HEK293T (cell line): ENCODE measurements at places on chromosomes 7 and 10.

DNA sequence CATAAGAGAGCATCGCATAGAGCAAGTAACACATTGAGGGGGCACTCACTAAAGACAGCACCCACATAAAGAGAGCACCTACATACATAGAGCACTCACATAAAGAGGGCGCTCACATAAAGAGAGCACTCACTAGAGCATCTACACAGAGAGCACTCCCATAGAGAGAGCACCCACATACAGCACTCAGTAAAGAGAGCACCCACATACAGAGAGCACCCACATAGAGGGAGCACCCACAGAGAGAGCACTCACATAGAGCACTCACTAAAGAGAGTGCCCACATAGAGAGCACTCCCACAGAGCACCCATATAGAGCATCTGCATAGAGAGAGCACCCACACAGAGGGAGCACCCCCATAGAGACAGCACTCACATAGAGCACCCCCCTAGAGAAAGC, 47.8 kb downstream of the INSIG1 start:
- no peak for DNase-seq

DNA sequence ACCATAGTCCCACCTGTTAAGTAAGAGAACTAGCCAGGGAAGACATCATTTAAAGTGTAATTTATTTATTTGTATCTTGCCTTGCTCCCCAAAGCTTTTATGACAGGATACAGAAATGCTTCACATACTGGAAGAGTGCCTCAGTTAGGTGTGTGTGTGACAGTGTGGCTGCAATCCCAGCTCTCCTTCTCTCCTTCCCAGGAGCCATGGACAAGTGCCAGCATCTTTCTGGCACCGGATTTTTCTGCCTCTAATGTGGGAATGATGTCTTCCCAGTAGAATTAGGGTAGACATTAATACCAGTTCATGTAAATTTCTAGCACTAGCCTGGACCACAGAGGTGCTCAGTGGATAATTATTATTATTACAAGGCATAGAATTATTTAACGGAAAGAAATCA, 30.3 kb upstream of the ATXN7L1 start:
- no peak for DNase-seq

DNA sequence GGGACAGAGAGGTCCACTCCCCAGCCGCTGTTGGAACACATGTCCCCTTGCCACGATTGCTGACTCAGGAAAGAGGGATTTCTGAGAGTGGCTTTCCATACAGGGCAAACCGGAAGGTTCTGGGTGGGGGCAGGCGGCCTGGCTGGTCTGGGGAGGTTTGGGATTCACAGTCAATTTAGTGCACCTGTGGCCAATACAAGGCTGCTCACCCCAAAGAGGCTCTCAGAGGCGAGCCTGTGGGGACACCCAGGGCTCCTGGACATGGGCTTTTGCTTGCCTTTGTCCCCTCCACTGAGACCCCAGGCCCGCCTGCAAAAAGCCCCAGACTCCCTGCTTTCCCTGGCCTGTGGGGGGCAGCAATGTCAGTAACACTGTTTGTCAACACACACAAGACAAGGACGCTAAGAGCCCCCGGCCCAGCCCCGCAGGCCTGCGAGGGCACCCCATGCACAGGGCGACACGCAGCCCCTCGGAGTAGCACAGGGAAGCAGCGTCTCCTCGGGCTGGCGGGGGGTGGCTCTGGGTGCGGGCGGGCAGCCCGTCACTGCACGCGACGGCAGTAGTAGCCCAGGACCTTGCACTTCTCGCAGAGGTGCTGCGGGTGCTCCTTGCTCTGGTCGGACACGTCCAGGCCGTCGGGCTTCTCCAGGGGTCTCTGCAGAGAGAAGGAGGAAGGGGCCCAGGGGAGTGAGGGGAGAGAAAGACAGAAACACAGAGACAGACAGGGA, 38.7 kb downstream of the PPIF start:
- DNase-seq = no peak

DNA sequence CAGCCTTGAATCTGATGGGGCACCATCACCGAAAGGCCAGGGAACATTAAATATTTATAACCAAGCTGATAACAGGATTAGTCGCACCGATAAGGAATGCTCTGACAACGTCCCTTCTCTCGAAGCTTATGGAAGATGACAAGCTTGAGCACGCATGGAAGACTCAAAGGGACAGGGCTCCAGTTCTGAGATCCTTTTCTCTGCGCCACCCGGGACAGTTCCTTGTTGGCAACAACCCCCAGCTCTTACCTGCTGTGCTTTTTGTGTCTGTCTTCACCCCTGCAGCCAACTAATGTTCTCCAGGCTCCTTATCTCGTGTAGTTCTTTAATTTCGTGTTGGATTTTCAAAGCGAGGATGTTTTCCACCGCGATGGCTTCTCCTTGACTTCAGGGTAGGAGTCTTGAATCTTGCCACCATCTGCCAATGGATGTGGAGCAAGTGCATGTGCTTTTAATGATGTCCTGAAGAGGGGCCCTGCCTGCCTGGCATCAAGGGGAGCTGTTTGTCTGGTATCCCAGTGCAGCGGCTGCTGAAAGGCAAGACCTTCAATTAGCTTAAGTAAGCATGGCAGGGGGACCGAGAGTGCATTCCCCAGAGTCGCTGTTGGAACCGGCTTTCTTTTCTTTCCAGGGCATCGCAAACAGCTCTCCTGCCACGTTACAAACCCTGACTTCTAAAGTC, 354 bp upstream of the FERD3L start:
- DNase-seq = no peak

DNA sequence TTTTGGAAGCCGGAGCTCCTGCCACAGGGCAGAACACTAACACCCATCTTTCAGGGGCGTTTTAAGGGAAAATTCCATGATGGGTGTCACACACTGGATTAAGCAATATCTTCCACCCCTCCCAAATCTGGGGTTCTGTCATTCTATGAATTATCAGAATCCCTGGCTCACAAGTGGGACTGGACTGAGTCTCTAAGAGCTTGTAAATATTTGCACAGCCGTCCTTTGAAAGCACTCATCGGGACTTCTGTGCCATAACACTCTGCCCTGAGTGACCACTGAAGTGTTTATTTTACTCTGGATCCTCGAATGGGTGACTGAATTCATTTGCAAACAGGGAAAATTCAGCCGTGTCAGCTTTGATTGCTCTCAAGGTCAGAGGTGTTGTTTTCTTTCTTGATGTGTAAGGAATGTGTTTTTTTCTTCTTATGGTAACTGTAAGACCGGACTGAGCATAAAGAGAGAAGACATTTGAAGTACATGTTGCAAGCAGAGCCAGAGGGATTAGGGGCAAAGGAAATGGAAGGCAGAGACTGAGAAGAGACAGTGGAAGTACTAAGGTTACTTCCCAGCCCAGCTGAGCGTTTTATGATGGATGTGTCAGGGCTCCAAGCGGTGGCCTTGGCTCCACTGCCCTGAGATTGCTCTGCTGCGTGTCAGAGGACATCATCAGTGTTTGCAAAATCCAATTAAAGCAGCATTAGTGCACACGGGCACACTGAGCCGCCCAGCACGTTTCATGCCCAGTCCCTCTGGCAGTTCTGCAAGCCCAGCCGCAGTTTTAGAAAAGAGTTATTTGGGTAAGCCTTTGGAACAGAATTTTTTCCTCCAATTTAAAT, 17.7 kb upstream of the GTPBP4 start:
- no peak for DNase-seq

- peak; percentile 69 for DNase-seq
Measured at GRCh38 chr10:103888113-103888841, 29.7 kb downstream of the STN1 start.
